ENCODE measurements at places on chromosomes 3 and 15.

DNA sequence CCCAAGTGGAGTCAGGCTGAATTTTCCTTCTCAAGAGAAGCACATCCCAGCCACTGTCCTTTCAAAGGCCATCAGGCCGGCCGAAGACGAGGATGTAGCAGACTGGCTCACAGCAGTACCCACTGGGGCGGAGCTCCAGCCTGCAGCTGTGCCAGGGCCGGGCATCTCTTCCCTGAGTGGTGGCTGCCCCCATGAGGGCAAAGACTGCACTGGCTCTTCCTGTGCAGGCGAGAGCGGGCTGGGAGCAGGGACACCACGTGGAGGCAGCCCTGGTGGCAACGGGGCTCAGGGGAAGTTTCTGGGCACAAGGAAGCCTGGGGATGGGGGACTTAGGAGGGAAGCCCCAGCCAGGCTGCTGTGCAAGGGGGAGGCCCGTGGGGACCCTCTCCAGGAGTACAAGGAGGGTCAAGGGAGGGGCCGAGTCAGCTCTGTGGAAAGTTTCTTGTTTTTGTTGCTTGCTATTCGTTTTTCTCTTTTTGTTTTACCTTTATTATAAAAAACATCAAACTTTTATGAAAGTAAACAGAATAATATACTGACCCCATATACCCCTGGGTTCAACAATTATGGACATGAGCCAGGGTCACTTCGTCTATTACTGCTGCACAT is 66.1 kb downstream of the RPN1 start:
- DNase-seq: no peak

DNA sequence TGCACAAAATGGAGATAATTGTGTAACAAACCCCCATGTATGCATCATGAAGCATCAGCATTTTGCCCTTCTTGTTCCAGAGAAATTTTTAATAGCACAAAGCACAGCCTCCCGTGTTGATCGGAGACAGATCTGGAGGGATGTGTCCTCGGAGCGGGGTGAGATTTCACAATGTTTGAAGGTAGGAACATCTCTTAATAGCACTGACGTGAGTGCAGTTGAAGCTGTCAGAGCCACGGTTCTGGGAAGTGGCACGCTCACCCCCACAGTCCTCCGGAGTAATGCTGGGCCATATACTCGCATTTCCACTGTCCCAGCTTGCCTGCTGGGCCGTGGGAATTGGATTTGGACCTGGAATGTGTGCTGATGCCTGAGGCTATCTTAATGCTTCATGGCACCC is 24.1 kb downstream of the ARPP21 start:
- DNase-seq: no peak

GRCh38 chr15:77059786-77060361 is 11.0 kb downstream of the TSPAN3 start:
- DNase-seq: no peak

DNA sequence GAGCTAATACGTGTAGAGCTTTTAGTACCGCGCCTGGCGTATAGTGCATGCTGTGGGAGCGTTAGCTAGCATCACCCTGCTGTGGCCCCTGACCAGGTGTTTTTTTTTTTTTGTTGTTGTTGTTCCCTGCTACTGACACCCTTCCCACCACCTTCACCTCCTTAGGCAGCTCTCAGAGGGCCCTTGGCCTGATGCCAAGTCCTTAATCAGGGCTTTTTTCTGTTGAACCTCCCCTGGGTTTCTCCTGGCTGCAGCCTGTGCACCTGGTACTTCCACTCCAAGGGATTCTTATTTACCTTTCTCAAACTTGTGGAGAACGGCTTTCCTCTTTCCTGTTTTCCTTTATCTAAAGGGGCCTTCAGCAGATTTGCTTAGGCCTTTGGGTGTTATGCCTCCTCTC is 53.3 kb downstream of the SLC7A14 start:
- no peak for DNase-seq

DNA sequence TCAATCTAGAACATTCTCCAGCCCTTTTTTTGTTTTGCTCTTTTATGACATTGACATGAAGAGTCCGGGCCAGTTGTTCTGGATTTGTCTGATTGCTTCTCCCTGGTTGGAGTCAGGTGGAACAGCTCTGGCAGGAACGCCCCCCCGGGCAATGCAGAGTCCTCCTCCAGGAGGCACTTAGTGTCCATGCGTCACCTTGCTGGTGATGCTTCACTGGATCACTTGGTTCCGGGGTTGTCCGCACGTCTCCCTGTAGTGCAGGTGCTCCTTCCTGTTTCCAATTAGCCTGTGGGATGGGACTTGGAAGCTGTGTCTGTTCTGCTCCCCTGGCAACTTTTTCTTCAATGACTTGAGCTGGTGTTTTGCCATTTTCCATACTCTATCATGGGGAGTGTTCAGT is 9.8 kb downstream of the CSK start:
- no peak for DNase-seq
